ENCODE measurements at places on chromosomes 7 and 10.

DNA sequence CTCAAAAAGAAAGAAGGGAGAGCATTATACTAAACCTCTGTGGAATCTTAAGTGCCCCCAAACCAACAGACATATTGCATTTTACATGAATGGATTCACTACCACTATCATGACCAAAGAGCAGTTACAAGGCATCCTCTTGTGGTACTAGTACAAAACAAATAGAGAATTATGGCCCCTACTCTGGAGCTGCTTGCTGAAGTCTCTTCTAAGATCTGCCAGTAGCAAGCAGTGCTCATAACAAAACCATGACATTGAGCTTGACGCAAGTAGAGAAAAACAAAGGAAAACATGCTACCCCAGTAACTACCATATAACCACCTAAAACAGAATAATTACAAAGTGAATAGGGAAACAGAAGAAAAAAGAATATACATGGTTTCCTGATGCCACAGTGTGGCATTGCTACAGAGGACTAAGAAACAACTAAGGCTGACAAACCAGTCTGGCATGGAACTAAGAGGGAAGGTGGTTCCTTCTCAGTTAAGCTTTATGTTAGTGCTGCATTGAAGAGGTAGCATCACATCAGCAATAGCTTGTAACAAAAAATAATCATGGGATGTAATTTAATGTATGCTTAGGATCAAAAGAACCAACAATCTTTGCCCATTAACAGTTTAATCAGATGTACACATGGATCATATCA lies 150.2 kb upstream of the AGR3 start:
- no peak for DNase-seq

- no peak for DNase-seq
Observed at GRCh38 chr7:94577357-94577756, 67.7 kb downstream of the CASD1 start.

GRCh38 chr7:134823400-134823799 lies 44.0 kb downstream of the CALD1 start:
- peak; percentile 50 for DNase-seq

DNA sequence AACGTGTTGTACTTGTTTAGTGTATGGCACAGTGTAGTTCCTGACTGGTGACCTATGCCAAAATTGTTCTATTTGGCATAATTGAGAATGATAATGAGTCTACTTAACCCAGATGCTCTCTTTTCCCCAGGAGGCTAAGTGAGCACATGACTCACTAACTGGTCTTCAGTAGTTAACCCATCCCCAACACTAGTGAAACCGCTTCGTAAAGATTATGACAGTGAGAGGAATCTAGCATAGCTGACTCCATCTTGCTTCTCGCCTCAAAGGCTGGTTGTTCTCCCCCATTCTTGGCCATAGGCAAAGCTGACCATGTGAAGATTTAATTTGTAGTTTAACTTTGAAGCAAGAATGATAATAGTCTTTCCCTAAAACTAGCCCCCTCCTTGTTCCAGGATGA lies 47.2 kb downstream of the CDK1 start:
- no peak for DNase-seq

- DNase-seq = no peak
Observed at GRCh38 chr7:4127909-4128560, 554.1 kb upstream of the FOXK1 start.

GRCh38 chr10:90193240-90193985 lies 492.0 kb downstream of the KIF20B start:
- no peak for DNase-seq

DNA sequence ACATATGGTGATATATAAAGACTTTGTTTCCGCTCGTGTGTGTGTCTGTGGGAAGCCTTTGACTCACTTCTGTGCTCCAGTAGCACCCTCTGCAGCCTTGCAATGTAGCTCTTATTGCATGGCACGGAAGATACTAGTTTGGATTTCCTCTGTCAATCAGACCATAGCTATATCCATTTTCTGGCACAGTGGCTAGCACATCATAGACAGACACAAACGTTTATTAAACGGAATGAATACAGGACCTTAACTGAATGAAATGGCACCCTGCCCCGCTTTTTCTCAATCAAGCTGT lies 124.0 kb upstream of the PTPN20 start:
- peak; percentile 35 for DNase-seq

DNA sequence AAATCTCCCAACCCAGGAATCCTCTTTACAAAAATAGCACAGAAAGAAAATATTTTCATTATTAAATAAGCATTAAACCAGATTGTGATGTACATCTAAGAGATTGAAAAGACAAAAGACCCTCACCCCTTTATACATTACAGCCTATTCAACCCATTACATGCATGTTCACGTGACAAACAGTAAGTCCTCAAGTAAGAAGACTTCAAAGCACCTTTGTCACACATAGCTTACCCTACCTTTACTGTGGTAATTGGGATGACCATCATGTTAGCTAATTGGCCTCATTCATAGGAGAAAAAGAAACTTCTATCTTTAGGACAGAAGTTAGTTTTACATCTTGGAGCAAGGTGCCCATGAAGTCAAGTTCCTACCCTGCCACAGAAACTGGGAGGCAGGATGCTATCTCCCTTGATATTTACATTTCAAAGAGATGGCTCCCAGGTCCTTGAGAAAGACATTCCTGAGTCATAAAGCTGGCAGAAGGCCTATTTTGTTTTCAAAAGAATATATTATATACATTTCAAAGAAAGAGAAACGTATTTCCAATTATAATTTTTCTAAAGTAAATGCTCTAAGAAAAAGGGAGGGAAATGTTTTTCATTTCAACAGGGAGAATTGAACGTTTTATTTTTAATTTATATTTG lies 48.1 kb downstream of the GNAI1 start:
- no peak for DNase-seq

DNA sequence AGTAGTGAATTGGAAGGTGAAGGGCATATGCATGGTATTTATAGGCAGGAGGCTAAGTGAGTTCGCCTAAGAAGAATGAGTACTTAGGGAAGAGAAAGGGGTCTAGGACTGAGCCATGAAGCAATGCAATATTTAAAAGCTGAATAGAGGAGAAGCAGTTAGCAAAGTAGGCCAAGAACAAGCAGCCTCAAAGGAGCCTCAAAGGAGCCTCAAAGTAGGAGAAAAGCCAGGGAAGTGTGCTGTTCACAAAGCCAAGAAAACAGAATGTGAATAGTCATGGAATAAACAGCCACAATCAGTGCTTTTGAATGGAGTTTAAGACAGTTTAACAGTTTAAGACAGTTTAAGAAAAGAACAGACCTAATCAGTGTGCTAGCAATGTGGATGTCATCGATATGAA lies 762.0 kb downstream of the SORCS1 start:
- DNase-seq = no peak

- DNase-seq = peak; percentile 62
Observed at GRCh38 chr10:13922586-13922985, 335.8 kb downstream of the PRPF18 start.

GRCh38 chr7:134589491-134589941 lies 40.6 kb downstream of the AKR1B15 start:
- DNase-seq = peak; percentile 85

DNA sequence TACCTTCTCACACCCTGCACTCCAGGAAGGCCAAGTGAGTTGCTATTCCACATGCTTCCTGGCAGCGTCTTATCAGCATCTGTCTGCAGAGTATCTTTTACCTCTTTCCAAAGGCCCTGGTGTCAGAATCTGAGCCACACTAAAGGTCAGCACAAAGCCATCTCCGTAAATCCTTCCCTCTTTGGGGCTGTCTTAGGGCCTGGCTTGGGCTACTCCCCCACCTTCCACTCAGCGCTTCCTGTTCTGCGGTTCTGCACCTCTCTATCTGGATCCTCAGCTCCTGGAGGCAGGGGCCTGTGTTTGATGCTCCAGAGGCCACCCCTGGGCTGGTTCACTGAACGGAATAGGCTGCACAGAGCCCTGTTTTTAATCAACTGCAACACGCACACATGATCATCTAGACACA lies 334.8 kb upstream of the GALNT17 start:
- no peak for DNase-seq

GRCh38 chr10:86262688-86263181 lies 103.9 kb downstream of the GRID1 start:
- peak; percentile 9 for DNase-seq

- no peak for DNase-seq
Observed at GRCh38 chr10:130660266-130660665, 524.1 kb downstream of the GLRX3 start.

GRCh38 chr10:4127518-4128315 lies 342.7 kb upstream of the KLF6 start:
- DNase-seq = peak; percentile 11

- no peak for DNase-seq
Observed at GRCh38 chr7:33694006-33694405, 211.3 kb upstream of the BMPER start.

DNA sequence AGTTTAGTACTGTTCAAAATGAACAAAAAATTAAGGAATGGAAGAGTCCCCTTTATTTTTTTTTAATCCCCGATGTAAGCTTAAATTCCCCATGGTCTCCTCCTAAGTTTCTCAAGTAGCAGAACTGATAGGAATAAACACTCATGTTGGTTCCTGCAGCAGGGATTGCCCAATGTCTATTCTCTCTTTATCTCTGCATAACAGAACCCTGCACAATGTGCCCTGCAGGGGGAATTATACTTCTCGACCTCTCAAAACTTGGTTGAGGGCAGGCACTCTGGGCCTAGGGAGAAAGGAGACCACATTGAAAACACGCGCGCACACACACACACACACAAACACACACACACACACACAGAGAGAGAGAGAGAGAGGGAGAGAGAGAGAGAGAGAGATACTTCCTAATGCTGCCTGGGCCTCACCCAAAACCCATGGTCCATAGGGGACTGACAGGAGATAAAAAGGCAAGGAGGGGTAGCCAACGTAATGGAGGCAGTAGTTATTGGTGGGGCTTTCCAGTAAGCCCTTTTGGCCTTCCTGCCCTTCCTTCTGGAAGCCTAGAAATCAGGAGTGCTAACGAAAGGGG lies 22.7 kb downstream of the JAZF1 start:
- DNase-seq = no peak

GRCh38 chr10:103696411-103697145 lies 158.8 kb downstream of the SH3PXD2A start:
- DNase-seq = no peak

DNA sequence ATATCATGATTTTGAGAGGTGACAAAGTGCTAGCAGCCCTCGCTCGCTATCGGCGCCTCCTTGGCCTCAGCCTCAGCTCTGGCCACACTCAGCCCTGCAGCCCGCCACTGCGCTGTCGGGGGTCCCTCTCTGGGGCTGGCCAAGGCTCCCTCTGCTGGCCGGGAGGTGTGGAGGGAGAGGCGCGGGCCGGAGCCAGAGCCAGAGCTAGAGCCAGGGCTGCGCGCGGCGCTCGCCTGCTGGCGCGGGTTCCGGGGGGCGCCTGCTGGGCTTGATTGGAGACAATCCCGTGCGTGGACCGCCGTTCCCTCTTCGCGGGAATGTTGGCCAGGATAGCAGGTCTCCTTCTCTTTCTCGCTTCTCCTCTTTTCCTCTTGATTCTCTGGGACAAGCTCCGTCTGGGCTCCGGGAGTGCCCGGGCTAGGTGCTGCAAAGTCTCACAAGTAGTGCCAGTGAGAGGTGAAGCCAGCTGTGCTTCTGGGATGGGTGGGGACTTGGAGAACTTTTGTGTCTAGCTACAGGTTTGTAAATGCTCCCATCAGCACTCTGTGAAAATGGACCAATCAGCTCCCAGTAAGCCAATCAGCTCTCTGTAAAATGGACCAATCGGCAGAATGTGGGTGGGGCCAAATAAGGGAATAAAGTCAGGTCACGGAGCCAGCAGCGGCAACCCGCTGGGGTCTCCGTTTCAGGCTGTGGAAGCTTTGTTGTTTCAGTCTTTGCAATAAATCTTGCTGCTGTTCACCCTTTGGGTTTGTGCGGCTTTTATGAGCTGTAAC lies 43.4 kb upstream of the ELMO1 start:
- no peak for DNase-seq

GRCh38 chr7:68078157-68078710 lies 1081.6 kb downstream of the TYW1 start:
- DNase-seq = no peak

GRCh38 chr10:31071232-31072005 lies 39.8 kb upstream of the ZNF438 start:
- DNase-seq = no peak

GRCh38 chr10:132104471-132105301 lies 38.9 kb downstream of the JAKMIP3 start:
- no peak for DNase-seq

- DNase-seq = no peak
Observed at GRCh38 chr10:95277201-95277570, 13.6 kb downstream of the PDLIM1 start.

- no peak for DNase-seq
Observed at GRCh38 chr10:75407713-75408508, 6.3 kb upstream of the ZNF503 start.

DNA sequence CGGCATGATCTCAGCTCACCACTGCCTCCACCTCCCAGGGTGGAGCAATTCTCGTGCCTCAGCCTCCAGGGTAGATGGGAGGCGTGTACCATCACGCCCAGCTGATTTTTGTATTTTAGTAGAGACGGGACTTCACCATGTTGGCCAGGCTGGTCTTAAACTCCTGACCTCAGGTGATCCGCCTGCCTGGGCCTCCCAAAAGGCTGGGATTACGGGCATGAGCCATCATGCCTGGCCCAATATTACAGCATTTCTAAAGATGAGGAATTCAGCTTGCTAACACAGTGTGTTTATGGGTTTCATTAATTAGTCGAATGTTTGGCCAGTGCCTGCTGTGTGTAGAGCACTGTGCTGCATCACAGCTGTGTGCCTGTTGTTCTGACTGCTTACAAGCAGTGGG lies 3.7 kb downstream of the WDR37 start:
- DNase-seq = no peak

- DNase-seq = no peak
Observed at GRCh38 chr7:133509822-133510221, 256.9 kb downstream of the EXOC4 start.

- no peak for DNase-seq
Observed at GRCh38 chr7:50155755-50156154, 62.7 kb upstream of the ZPBP start.

DNA sequence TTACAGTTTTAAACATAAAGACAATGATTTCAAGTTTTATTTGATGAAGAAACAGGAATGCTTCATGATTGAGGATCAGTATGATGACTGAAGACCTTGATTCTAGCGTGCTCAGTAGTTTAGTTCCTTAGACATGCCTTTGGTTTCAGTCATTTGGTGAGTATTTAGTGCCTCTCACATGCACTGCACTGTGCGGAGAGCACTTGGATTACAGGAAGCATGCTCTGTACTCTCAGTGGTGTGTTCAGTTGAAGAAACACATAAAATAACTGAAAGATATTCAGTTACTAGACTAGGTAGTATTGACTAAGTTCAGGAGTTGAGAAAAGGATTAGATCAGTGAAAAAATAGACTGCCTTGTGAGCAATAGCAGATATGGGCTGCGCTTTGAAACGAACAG lies 25.5 kb downstream of the RBM17 start:
- DNase-seq = no peak
